Kidney (tissue), 22 donors: ENCODE measurements at places on chromosomes 5 and 9.

DNA sequence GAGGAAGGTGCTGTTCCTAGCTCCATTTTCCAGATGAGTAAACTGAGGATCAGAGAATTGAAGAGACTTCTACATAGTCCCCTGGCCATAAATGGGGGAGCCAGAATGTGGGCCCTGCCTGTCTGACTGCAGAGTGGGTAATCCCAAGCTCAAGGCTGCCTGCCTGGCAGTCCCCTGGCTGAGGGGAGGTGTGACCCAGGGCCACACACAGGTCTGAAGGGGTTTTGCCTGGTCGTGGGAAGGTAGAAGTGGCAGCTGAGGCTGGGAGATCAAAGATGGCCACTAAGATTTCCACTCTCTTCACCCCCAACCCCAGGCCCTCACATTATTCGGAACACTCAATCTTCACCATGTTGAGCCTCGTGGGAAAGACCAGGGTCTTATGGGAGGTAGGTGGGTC, 176.3 kb downstream of the MACROH2A1 start:
- no peak for DNase-seq

DNA sequence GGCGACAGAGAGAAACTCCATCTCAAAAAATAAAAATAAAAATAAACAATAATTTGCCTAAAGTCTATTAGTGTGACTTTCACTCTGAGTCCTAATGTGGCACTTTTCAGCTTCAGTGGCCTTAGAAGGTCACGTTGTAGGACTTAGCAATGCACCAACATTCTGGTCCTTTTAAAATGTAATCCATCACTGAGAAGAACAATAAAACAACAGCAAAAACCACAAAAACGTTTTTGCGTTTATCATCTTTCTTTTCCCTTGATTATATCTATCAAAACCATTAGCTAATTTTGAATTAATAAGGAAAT, 190.1 kb upstream of the ZNF608 start:
- DNase-seq = no peak

DNA sequence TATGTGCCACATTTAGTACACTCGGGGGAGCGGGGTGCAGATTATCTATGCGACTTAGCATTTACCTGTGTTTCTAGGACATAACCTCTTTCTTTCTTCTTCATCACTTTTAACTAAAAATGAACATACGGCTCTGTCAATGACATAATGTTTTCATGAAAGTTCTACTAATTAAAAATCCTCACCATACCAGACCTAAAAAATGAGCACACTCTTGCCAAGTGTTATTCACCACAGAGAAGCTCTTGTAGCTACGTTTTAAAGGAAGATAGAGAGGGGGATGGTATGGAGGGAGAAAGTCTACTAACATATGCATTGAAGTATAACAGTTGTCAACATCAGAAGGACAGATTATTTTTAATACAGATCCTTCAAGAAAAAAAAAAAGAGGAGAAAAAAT, 1.6 kb downstream of the CDH10 start:
- no peak for DNase-seq

DNA sequence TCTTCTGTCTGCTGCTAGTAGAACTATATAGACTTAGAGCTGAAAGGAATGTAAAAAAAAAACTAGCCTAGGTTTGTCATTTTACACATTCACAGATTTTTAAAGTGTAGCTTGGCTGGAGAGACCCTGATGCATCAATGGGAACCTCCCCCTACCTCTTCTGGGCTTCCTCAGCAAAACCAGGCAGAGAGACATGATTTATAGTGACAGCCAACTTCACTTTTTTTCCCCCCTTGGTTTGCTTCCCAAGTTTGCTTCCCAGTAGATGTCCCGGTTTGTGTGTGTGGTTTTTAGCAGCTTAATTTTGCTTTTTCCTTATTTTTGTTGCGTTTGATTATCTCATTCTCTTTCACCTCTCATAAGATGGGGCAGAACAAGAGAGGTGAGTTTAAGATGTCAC, 1.8 kb downstream of the OTULIN start:
- peak; percentile 40 for DNase-seq

GRCh38 chr5:73352649-73353230, 95.8 kb downstream of the FOXD1 start:
- no peak for DNase-seq

GRCh38 chr5:149134778-149135500, 6.4 kb upstream of the ABLIM3 start:
- DNase-seq = no peak

DNA sequence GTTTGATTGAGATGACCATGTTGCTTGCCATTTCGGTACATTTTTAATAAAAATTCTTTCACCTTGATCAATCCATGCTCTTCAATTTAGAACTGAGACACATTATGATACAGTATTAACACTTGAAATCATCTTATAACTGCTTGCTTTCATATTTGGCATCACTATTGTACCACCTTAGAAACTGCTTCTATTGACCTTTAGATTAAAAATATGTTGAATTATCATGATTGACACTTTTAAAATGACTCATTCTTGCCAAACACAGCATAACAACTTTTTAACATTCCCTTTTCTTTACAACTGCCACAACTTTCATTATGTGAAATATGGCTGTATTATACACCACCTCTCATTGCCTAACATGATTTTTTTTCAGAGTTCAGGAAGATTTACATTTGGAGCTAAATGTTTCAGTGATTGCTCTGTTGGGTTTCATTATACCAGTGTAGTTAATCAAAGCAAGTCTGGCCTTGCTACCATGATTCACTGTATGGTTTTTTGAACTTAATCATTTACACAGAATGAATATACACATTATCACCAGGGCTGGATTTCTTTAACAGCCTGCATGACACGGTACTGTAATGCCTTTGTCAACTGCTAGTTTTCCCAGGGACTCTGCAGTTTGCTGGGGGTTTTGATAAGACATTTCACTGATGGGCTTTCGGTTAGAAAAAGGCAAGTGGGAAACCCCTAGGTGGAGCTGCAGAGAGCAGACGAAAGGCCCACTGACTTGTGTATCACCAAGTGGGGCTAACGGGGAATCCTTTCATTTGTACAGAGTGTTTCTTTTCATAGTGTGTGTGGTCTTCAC, 93.6 kb upstream of the TLE4 start:
- DNase-seq = peak; percentile 35
